ENCODE measurements at places on chromosomes 12 and 14.
A peak's percentile ranks its signal among the peaks of the same experiment; 100 is the strongest.

DNA sequence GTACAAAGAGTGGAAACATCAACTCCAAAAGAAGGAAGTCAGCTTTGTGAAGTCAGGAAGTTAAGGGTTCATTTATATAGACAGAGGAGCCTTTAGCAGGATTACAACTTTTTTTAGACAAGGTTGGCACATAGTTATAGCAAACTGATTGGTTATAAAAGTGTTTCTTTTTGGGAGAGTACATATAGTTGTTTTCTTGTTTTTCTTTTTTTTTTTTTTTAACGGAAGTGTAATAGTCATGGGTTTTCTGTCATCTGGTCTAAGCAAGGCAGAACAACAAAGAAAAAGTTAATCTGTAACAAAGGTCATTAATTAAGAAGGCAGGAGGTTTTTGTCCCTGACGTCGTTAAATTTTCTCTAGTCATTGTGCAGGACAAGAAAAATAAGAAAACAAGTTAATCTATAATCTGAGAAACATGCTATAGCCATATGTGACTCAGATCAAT is 13.0 kb upstream of the MFAP5 start:
- DNase-seq: no peak

- DNase-seq: no peak
These were observed 66.6 kb downstream of the KDM2B start for GRCh38 chr12:121514184-121514742.

DNA sequence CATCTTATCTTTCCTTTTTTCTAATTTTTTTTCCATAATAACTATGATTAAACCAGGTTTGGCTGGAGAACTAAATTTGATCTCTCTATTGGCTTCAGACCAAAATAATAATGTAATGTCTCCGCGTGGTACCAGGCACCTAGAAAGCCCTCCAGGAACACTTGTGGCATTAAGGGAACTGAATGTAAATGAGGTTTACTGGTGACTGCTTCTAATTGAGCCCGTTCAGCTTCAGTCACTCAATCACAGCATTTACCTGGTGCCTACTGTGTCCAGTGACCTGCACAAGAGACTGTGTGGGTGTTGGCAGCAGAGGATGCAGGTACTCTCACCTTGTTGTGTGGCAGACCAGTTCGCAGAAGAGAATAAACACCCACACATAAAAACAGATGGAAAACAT is 302.5 kb downstream of the DPF3 start:
- no peak for DNase-seq

DNA sequence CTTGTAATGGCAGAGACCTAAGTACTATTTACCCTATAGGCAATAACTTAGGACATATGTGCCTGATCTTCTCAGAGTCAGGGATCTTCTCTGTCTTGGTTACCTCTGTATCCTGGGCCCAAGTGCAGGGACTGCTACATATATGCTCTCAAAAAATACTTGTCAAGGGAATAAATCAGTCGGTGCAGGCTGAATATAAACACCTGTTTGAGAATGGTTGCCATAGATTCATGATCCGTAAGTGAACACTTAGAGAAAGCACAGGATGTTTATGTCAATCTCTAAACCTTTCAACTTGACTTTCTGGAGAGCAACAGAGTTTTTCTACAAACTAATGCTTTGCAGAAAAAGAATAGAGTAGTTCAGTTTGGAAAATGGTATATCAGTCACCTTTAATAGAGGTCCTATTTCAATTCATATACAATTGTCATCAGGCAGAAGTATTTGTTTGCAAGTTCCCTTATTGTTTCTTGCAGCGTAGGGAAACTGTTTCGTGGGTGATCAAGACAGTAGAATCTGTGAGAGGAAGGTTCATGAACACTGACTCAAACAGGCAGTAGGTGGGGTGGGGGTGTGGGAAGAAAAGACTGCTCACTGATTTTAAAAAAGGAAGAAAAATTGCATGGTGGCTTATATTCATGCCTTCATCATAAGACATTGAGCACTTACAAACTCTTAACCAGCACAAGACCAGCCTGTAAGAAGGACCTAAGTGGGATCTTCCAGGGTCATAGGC is 6.0 kb upstream of the UBE2N start:
- no peak for DNase-seq

- DNase-seq: no peak
These were observed 15.0 kb upstream of the MDM2 start for GRCh38 chr12:68792952-68793351.

GRCh38 chr12:90013409-90013808 is 304.8 kb upstream of the ATP2B1 start:
- DNase-seq: no peak

GRCh38 chr12:47281667-47282171 is 202.0 kb upstream of the AMIGO2 start:
- DNase-seq: no peak

DNA sequence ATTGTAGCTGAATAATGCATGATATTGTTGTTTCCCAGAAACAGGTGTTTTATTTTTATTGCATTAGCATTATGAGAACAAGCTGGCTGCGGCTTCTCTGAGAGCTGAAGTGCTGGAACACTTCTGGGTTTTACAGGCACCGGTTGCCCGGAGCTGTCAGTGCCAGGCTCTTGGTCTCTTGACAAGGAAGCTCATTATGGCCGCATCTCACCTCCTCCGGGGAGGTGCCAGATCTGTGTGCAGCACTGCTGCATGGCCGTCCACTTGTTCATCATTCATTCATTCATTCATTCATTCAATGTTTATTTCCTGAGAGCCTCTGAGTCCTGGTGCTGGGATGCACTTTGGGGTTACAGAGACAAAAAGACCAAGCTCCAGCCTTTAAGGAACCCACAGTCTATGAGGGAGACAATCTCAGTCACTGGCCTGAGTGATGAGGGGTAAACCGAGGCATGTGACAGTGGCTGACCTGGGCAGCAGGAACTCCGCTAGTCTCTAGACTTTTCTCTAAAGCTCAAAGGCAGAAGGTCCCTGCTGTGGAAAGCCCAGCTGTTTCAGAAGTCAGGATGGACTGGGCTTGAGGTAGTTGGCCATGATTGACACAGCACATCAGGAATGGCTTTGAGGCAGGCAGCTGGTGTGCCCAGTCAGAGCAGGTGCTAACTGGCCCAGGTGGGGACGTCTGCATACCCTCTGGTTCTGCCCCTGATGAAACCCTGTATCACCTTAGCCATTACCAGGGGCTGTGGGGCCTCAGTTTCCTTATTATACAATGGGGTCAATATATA is 181.0 kb downstream of the ADGRD1 start:
- no peak for DNase-seq

DNA sequence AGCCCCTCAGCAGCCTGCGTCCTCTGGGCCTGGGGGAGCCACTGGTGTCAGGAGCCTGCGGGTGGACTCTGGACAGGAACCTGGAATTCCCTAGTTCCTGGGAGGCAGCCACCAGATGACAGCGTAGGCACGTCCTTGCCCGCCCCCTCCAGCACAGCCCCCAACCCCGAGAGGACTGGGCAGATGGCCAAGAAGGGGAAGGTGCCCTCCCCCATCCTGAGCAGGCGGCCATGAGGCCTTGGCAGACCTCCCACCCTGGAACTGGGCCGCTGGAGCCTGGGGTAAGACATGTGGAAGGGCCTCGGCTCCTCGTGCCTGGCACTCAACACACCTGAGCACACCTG is 60.4 kb upstream of the FBRSL1 start:
- no peak for DNase-seq

DNA sequence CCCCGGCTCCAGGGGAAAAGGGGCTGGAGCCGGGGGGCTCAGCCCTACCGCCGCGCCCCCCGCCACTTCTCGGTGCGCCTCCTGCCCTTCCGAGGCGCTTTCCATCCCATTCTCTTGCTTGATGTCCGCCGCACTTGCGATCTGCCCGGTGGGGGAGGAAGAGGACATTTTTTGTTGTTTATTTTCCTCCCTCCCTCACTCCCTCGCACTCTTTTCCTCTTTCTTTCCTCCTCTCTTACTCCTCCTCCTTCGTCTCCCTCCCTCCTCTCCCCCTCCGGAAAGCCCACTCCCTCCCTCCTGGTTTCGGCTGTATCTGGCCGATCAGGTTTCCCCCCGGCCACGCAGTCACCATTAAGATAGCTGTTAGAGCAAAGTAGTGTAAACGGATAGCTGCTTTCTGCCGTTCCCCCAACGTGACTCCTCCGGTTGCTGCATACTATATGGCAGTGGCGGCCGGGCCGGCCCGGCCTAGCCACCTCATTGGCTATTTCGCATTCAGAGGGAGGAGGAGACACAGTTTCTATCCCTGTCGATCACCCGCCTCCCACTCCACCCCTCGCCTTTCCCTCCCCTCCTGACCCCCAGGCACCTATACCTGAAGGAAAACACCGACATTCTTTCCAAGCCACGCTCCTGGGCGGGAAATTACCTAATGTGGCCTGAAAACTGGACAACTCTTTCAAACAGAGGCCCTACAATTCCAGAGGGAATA is at the start of gene SIX4:
SIX4 (minus strand) TSS at position 445 of the 712 bp plus-strand sequence; CDS start at position 168, 277 bp downstream.
- DNase-seq: no peak

- peak; percentile 43 for DNase-seq
These were observed 5.9 kb upstream of the GDF11 start for GRCh38 chr12:55736780-55737580.

- DNase-seq: no peak
These were observed 57.6 kb upstream of the ATP2B1 start for GRCh38 chr12:89765959-89766824.

GRCh38 chr12:27822076-27822712 is 42.2 kb upstream of the MANSC4 start:
- DNase-seq: peak; percentile 59

GRCh38 chr14:75435473-75435872 is 7.7 kb downstream of the JDP2 start:
- no peak for DNase-seq

GRCh38 chr12:23350808-23351207 is 598.7 kb downstream of the SOX5 start:
- DNase-seq: no peak

GRCh38 chr14:22753586-22753985 is 12.9 kb upstream of the OXA1L start:
- DNase-seq: no peak

DNA sequence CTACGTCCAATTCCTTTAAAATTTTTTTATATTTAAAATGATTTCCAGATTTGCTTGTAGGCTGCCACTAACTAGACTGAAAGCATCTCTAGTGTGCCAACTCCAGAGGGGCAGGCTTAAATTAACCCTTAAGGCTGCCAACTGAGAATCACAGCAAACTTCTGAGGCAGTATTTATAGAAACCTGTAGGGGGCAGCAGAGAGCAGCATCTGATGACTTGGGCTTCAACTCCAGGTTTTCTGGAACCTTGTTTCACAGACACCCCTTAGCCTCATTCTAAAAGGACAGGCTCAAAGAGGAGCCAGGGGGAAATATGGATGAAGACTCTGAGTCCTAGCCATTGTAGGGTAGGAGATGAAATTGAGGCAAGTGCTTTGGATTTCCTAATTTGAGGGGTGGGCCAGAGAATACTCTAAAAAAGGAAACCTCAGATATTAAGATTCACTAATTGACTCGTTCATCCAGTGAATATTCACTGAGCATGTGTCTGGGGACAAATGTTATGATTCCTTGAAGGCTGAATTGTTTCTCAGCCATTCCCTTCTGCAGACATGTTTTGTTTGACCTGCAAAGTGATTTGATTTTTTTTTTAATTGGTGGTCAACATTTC is 63.3 kb upstream of the HSPB8 start:
- DNase-seq: no peak

DNA sequence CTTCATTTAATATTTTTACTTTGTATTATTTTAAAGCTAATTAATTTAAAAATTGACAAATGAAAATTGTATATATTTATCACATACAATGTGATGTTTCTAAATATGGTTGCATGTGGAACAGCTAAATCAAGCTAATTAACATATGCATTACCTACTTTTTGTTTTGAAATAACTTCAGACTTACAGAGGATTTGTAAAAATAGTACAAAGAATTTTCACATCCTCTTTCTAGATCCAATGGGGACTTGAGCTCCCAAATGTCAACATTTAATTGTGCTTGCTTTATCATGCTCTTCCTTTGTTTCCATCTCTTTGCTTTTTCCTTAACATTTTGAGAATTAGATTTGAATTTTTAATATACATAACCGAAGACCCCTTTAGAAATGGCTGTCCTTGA is 6.6 kb downstream of the DCD start:
- DNase-seq: no peak

GRCh38 chr14:29176876-29177275 is 410.3 kb downstream of the FOXG1 start:
- no peak for DNase-seq

DNA sequence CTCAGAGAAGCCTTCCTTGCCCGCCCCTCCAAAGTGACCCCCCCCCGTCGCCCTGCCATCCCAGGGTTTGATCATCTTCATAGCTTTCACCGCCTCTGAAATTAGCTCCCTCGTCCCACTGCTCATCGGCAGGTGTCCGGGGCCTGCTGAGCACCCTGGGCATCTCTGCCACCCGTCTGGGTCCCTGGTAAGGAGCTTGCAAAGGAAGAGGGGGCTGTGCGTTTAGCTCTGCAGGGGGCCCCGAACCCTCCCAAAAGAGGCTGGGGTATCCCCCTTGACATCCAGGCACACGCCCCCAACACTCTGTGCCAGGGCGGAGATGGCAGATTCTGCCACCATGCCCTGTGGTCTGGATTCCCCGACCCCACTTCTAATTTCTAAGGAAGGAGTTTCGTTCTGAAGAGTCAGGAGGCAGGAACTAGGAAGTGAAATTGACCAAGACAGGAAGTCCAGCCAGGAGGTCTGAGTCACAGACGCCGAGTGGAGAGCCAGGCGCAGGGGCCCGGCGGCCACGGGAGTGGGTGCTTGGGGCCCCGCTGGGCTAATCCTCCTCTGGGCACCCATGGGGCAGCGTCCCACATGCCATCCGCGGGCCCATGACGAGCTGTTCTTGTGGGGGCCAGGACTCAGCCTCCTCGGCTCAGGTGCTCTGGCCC is 95.7 kb downstream of the RFLNA start:
- DNase-seq: no peak

- DNase-seq: no peak
These were observed 326.7 kb downstream of the ADGRD1 start for GRCh38 chr12:131280426-131280825.

DNA sequence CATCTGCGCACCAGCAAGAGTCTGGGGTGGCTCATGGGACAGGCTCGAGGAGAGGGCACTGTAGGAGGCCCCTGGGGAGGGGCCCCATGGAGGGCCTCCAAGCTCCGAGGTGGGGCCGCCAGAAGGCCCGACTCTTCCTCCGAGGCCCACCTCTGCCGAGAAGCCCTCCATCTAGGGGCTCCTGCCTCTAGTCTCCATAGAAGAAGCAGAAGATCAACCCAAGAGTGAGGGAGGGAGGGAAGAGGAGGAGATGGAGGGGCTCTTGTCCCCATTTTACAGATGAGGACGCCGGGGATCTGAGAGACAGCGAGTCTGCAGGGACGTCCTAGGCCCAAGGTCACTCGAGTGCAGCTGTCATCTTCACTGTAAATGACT is 41.2 kb downstream of the DIO3 start:
- no peak for DNase-seq

DNA sequence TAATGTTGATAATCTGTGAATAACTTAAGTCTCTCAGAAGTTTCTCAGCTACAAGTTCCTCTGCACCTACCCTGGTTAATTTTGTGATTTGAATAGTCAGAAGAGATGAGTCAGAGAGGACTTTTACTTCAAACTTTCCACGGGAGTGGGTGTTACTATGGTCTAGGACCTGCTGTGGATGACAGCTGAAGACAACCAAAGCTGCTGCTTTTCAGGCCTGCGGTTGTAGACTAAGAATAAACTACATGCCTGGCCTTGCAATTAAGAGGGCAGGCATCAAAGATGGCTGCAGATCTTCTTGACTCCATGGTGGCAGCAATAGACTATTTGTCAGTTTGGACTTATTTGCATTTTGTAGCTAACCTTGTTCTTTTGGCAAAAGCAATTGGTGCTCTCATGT is 227.1 kb upstream of the KRR1 start:
- peak; percentile 9 for DNase-seq

GRCh38 chr14:68633131-68633991 is 159.5 kb downstream of the ZFP36L1 start:
- no peak for DNase-seq

Measured in activated T-helper 1 cell treated with anti-CD3 and anti-CD28 coated beads, Interleukin-12 subunit alpha, Interleukin-12 subunit beta, Interleukin-2, Interleukin-4 antibody, amounts not matched to agents 30 ng/mL and 10 ng/mL and 1 ng/mL, durations not matched to agents 14 hours and 24 hours and 36 hours (primary cell).